ENCODE measurements at places on chromosomes 12 and 14.
A peak's percentile ranks its signal among the peaks of the same experiment; 100 is the strongest.

- DNase-seq = no peak
Observed at GRCh38 chr12:49367381-49368239, at the start of gene SPATS2. SPATS2 (plus strand) TSS chr12:49367462; CDS start chr12:49461013, 93,551 bp downstream.

DNA sequence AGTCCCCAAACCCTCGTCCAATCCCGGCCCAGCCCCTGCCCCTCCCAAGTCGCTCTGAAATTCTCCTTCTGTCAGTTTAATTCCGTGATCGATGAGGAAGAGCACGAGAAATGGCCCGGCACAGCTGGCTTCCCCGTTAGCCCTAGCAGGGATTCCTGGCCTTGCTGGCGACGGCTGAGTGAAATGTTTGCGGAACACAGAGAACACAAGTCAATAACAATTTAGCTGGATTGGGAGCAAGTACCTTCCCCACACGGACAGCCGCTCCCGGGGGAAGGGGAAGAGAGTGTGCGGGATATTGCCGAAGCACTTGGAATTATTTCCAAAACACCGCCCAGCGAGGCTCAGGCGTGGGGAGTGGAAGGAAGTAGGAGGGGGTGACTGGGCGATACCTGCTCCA is 134.6 kb downstream of the RBM19 start:
- no peak for DNase-seq

DNA sequence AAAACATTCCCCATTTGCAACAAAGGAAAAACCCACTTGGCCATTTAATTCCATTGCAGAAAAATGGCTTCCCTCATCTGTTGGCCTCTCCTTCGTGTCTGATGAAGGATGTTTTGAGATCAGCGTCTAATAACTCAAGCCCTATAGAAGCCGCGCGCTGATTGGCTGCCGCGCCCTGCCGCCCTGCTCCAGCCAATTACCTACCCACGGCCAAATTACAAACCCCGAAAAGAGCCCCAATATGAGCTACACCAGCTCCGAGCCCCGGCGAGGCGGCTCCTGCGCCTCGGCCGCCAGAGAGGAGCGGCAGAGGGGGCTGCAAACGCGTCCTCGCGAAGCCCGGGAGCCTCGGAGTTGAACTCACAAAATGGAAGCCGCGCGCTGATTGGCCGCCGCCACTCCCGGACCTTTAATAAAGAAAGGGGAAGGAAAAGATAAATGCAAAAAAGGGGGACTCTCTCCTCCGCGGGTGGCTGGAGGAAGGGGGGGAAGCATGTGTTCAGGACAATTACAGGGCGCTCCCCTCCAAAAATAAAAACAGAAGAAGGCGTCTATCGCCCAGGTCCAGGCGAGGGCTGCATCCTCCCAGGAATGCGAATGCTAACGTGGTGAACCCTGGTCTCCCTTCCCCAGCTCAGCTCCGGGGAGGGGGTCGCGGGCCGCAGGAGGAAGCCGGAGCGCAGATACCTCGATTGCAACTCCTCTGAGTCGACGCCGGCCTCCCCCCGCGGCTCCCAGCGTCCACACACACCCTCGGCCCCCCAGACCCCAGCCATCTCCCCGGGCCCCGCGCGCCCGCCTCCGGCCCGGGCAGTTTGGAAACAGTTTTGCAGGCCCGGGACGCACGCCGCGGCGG is 738 bp upstream of the SETD1B start:
- DNase-seq = peak; percentile 94

DNA sequence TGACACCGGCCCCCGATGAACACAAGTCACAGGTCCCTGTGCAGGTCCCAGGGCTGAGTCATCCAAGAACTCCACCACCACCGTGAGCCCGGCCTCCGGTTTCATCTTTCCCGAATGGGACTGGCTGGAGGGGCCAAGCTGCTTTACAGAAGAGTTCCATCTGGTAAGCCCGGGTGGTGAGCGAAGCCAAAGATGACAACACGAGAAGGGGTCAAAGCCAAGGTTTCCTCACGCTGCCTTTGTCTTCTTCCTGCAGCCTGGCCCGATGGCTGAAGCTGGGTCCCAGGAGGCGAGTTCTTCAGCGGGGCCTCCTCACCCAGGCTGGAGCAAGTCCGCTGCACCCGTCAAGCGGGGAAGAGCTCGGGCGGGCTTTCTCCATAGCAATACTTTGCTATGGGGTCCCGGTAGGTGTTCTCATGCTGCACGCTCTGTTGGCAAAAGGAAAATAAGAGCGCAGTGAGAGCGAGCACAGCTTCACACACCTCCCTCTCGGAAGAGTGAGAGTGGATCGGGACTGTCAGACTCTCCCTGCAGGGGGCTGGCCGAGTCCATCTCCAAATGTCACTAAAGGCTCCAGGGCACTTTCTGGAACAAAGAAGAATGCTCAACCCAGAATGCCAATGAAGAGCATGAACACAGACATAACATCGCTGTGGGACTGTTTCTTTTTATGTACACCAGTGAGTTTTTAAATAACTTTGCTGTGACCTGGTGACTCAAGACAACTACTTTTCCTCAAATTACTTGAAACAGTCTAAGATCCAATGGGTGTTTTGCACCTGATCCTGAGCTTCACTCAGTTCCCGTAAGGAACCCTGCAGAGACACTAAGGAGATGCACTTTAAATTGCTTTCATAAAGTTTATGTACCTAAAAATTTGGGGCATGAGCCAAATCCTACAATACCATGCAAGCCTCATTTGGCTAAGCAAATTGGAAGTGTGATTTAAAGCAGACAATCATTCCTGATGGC is 20.1 kb downstream of the SPRING1 start:
- DNase-seq = no peak

DNA sequence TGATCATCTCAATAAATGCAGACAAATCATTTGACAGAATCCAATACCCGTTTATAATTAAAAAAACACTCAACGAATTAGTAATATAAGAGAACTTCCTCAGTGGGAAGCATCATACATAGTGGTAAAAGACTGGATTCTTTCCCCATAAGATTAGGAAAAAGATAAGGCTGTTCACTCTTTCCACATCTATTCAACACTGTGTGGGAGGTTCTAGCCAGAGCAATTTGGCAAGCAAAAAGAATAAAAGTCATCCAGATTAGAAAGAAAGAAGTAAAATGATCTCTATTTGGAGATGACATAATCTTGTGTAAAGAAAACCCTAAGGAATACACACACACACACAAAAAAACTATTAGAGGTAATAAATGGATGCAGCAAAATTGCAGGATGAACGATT is 38.4 kb downstream of the YEATS4 start:
- DNase-seq = no peak

DNA sequence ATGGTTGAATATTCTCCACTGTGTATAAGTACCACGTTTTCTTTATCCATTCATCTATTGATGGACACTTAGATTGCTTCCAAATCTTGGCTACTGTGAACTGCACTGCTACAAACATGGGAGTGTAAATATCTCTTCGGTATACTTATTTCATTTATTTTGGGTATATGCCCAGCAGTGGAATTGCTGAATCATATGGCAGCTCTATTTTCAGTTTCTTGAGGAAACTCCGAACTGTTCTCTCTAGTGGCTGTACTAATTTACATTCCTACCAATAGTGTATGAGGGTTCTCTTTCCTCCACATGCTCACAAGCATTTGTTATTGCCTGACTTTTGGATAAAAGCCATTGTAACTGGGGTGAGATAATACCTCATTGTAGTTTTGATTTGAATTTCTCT is 623.1 kb upstream of the LRFN5 start:
- DNase-seq = no peak

GRCh38 chr12:62770381-62770780 is 164.6 kb downstream of the PPM1H start:
- DNase-seq = no peak

GRCh38 chr14:61616524-61617185 is 78.7 kb upstream of the HIF1A start:
- no peak for DNase-seq

- no peak for DNase-seq
Observed at GRCh38 chr12:49796606-49797448, 31.4 kb downstream of the NCKAP5L start.

- no peak for DNase-seq
Observed at GRCh38 chr12:80709811-80710726, 2.6 kb downstream of the MYF6 start.

DNA sequence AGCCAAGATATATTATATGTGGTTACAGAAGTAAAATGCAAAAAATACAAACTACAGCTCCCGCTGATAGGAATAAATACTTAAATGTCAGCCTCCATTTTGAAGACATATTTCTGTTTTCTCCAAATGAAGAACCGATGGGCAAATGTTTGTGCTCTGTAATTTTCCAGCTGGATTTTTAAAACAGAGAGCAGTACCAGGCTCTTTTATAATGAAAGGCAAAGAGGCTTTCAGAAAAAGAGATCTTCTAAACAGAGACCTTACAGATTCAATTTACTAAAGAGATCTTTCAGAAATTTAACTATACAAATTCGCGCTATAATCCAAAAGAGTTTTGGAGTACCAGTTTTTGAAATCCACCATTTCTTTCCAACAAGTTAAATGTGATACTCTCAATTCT is 19.9 kb downstream of the MAP4K5 start:
- no peak for DNase-seq

GRCh38 chr12:51409846-51410245 is 14.8 kb upstream of the SLC4A8 start:
- no peak for DNase-seq

DNA sequence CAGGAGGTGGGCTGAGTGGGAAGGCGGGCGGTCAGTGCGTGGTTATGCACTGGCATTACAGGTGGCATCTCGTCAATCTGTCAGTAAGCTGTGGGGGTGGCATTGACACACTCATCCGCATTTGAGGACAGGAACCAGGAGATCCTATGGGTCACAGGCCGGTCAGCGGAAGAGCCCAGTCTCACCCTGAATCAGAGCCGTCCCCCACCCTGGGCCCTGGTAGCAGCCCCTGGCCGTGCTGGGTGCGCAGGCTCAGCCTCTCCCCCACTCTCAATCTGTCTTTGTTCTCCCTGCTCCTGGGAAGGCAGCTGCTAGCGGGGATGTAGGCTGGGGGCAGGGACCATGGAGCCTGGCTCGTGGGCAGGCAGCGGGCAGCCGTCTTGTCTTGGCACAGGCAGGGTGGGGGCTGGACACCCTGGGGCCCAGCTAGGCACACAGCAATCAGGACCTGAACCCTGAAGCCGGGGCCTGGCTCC is 5.1 kb downstream of the INF2 start:
- no peak for DNase-seq

DNA sequence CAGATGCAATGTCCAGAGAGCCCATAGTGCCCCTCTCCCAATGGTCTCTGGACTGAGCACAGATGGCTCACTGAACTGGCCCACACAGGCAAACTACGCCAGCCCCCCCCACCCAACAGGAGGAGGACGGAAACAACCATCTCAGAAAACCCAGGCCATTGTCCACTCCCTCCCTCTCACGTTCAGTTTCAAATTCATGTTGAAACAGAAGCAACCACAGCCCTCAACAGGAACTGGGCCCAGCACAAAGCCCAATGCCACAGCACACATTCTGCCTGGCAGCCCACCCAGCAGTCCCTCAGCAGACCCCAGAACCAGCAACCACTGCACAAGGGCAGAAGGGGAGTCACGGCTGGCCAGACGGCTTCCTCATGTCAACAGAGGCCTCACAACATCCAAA is 10.6 kb downstream of the CCDC88C start:
- DNase-seq = no peak

GRCh38 chr14:64636208-64636979 is 67.8 kb upstream of the PLEKHG3 start:
- peak; percentile 59 for DNase-seq

- no peak for DNase-seq
Observed at GRCh38 chr14:96764012-96764411, 33.2 kb upstream of the VRK1 start.

DNA sequence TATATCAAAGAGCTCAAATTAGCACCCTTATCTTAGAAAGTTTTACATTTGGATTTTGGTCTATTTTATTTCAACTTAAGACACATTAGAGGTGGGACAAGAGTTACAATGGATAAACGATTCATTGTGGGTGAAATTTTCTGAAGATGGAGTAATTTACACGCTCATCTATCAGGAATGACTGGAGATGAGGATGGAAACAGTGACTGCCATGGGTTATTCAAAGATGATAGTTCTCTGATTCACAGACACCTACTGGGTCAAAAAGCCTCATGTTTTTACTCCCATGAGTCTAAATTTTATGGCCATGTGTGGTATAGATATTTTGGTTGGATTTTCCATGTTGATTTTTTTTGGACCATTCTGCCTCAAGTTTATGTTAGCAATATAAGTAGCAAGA is 22.1 kb downstream of the SAMD4A start:
- DNase-seq = no peak

DNA sequence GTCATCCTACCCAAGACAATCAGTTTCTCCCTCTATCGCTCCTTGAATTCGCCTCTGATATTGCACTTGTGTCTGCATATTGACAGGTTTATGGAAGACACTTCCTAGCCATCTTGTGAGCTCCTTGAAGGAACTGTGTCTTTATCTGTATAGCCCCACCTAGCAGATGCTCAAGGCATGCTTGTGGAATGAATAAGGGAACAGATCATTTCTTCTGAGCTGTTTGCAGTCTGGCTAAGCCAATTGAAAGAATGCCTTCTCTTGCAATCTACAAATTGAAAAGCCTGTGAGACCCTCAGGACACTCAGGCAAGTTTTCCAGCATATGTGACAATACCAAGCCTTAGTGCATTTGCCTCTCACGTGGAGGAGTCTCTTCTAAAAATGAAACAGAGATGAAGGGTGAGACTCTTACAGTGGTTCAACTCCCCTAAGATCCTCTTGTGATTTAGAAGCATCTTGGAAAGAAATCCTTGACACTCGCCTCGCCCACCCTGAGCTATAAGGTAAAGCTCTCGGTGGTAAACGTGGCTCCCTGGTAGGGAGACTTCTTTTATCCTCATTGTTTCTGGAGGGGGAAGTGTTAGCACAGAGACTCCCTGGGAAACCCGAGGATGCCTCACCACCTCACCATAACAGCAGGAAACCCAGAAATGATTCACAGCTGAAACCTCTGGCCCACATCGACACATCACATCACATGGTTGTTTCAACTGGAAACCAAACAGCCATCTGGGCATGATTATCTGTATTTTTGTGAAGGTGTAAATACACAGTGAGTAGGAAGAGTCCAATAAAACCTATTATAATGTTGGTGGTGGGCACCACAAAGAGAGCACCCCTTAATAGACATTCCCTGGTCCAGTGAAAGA is 112.3 kb upstream of the BCL2L14 start:
- no peak for DNase-seq

DNA sequence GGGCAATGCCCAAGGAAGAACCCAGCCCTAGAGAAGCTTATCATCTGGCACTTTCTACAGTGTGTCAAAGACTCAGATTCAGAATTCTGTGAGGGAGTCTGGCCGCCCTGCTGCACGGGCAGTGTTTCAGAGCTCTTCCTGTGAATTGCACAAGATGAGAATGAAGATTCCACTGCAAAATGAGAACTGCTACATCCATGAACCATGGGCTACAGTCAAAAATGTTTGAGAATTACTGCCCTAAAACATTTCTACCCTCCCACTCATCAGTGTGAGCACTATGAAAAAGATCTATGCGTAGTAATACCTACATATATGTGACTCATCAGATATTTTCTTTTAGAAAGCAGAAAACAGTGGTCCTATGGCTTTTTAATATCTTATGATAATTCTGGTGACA is 104.0 kb downstream of the STAB2 start:
- DNase-seq = no peak
